ENCODE measurements at places on chromosomes 11 and 22.

DNA sequence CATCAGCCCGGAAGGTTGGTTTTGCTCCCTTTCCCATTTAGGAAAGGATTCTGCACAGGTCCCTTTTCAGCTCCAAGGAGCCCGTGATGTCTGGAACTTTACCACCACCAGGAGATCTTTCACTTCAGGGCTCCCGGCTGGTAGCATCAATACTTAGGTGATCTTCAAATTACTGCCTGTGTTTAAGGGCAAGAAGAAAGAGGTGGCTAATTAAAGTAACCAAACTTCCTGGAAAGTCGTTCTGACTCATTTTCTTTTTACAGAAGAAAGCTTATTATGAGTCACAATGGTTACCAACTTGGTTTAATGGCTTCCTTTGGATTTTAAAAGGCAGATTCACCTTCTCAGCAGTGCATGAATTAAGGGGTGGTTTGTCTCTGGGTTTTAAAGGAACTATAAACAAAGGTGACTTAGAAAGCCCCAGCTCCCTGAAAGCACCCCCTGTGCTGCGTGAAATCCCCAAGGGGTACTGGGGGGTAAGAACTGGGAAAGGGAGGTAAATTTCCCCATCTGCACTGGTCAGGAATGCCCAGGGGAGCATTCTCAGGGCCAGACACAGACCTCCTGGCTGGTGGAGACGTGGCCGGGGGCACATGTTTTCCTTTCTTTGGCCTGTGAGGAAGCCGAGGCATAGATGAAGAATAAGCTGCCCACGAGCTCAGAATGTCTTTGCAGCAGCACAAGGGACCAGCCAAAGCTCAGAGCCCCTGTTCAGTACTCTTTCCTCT, 8.8 kb downstream of the POU2F3 start:
- no peak for DNase-seq

GRCh38 chr11:103279821-103280220, 170.6 kb downstream of the DYNC2H1 start:
- no peak for DNase-seq

DNA sequence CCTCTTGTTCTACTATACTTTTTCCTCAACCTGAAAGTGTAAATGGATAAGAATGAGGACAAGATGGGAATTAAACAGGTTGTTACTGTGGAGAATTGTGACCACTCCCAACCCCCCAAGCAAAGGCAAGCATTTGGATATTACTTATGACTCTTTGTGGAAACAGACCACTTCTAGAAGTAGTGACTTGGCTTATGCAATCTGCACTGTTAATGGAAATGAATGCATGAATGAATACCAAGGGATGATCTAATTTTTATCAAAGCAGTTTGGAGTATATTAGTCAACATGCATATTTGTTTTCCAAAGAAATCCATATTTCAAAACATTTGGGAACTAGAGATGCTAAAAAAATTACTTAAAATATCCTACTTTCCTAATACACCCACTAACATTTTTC, 35.3 kb downstream of the AMOTL1 start:
- DNase-seq, result no peak

GRCh38 chr11:112822478-112823274, 138.5 kb upstream of the NCAM1 start:
- no peak for DNase-seq

DNA sequence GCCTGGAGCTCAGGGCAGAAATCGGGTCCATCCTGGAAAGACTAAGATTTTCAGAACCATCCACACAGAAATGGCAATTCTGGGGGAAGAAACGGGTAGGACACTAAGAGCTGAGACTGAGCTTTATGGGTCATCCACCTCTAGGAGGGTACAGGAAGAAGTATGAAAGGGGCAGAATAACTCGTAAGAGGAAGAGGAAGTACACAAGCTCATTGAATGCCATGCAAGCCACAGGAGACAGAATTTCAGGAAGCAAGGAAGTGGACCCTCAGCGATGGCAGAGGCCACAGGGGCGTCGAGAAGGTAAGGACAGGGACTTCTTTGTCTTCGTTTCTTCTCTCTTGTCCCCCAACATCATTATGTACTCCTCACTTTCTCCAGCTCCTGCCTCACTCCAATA, 169.6 kb downstream of the MAML2 start:
- DNase-seq, result no peak

- peak; percentile 22 for DNase-seq
Observed at GRCh38 chr22:21726650-21727049, 8.9 kb downstream of the YPEL1 start.

- no peak for DNase-seq
Observed at GRCh38 chr11:31484497-31484896, 24.9 kb downstream of the IMMP1L start.

GRCh38 chr11:102599642-102600261, 25.4 kb downstream of the MMP20 start:
- no peak for DNase-seq

- no peak for DNase-seq
Observed at GRCh38 chr11:111097191-111097590, 148.3 kb upstream of the POU2AF2 start.

GRCh38 chr11:44793350-44794090, 66.8 kb downstream of the TSPAN18 start:
- DNase-seq, result no peak

- DNase-seq, result no peak
Observed at GRCh38 chr11:120088056-120088455, 49.9 kb downstream of the TRIM29 start.

GRCh38 chr22:36968249-36968964, 50.8 kb downstream of the TST start:
- no peak for DNase-seq

- no peak for DNase-seq
Observed at GRCh38 chr11:62223095-62223494, 14.6 kb downstream of the SCGB2A1 start.

DNA sequence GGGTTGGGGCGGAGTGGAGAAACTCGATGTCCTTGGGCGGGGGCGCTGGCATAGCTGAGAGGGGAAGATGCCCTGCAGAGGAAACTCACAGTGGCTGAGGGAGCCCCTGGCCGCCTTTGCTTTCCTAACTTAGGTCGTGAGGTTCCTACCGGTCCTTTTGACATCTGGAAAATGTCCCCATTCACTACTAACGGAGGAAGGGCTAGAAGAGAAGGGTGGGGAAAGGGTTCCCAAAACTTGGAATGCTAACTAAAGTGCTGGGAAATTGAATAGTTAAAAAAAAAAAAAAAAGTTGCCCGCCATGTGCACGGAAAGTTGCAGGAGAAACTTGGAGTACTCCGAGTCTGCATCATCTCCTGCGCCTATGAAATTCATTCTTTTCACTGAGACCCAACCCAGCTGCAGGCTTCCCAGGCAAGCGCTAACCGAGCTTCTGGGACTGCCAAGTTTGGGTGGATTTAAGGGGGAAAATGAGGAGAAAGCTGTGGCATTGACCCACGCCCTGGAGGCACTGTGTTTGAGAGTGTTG, 796 bp downstream of the TIMP3 start:
- no peak for DNase-seq

DNA sequence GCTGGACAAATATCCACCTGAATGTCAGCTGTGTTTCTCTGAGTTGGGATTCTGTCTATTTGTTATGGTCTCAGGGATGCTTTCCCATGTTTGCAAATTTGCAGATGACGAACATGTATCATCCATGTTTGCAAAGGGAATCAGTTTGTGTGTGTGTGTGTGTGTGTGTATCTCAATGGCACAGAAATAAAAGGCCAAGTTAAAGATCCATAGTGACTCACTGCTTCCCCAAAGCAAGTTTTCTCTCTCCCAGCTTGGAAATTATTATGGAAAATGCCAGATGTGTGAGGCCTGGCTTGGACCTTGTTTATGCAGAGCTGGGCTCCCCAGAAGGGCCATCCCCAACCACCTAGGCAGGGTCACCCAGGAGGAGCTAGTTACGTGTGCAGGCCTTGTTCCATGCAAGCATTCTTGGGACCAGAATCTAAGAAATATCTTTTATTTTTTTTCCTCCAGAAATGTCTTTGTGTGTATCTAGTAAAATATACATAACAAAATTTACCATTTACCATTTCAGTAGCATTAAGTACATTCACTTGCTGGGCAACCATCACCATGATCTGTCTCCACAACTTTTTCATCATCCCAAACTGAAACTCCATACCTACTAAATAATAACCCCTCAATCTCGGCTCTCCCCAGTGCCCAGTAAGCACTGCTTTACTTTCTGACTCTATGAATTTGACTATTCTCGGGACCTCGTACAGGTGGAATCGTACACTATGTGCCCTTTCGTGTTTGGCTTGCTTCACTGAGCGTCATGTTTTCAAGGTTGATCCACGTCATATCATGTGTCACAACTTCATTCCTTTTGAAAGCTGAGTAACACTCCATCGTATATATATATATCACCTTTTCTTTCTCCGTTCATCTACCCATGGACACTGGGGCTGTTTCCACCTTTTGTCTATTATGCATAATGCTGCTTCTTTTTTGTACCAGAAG, 56.6 kb upstream of the WNT7B start:
- DNase-seq, result no peak

DNA sequence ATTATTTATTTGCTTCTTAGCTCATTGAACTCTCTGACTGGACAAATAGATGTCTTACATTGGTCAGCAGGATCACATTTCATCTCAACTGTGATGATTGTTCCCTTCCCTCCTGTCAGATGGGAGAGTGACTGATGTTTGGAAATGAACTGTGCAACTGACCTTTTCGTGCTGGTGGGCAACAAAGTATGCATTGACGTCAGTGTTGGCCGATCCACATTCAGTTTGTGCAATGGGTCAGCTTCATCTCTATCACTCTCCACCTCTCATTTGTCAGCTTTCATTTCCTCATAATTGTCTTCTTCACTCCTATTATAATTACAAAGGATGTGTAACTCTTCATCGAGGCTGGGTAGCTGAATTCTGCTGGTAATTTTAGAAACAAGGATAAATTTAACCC, 71.3 kb downstream of the PPP2R1B start:
- DNase-seq, result no peak

GRCh38 chr11:108565653-108566052, 27.9 kb downstream of the EXPH5 start:
- DNase-seq, result no peak

DNA sequence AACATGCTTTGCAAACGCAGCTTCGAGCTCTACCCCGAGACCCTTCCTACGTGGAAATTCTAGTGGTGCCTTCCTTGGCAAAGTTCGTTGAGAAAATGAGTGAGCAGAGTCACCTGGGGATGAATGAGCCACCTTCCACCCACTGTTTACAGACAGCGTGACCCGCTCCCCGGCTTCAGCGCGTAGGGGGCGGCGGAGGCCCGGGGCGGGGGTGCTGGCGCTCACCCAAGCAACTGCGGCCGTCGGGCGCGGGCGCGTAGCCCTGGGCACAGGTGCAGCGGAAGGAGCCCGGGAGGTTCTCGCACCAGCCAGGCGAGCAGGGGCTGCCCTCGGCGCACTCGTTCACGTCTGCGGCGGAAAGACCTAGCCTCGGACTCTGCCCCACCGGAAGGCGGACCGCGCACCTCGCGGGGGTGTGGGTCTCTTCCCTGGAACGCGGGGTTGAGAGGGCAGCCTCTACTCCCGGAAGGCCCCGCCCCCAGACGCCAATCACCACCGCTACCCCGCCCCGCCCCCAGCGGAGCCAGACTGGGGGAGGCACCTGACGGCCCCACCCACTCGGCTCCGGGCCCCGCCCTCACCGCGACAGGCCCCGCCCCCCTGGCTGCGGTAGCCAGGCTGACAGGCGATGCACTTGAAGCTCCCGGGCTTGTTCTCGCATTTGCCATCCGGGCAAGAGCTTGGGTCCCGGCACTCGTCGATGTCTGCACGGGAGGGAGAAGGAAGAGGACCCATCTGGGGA, 11.8 kb downstream of the LTBP3 start:
- DNase-seq, result peak; percentile 97

DNA sequence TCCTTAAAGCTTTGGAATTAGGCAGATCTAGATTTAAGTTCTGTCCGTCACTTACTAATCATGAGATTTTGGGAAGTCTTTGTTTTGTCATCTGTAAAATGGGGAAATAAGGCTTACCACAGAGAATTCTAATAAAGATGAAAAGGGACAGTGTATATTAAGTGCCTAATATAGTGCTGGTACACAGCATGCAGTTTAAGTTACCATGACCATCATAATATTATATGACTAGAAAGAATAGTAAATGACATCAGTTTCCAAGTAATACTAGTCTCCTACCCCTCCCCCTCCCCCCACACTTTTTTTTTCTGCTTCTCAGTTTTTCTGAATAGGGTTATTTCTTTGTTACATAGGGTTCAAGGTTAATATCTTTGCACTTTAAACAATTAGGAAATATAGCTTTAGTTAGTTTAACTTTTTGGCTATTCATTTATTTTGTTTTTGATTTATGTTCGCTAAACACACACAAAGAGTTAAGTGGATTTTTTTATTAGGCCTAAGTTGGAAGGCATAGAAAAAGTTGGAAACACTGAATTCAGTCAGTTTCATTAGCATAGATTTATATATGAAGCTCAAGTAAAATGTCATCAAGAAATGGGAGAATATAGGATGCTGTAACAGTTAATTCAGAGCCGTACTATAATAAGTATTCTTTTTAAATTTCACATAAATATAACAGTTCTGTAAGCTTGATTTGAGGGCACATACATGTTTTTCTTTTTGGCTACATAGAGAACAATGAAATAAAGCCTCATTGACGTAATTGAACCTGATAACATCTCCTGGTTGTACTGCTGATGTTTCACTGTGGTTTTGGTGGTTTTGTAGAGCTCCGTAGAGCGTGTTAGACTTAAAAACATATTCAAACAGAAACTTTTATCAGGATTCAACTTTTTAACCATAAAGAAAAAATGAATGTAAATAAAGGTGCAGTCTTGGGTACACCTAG, 121.2 kb downstream of the PDE3B start:
- DNase-seq, result no peak

GRCh38 chr11:106463796-106464201, 386.3 kb downstream of the AASDHPPT start:
- DNase-seq, result no peak
